ENCODE measurements at places on chromosomes 4 and X. TPM values are rescaled to one million over a fixed set of nuclear protein-coding genes. Genes with fewer than 3 reads are reported as not detected.

GRCh38 chr4:40254608-40255392 is 58.0 kb downstream of the RHOH start:
- no peak for DNase-seq

BEX2 gene
- 13.4 TPM for polyA plus RNA-seq

DUSP21 gene
- polyA plus RNA-seq: not detected

RGN gene
- 56.9 TPM for polyA plus RNA-seq

Data from aorta (tissue), 5 donors.